NCI-H2081 (cell line): ENCODE measurements at places on chromosomes 4 and X.

- no peak for DNase-seq
These were observed 1.8 kb downstream of the USP11 start for GRCh38 chrX:47234583-47234982.

DNA sequence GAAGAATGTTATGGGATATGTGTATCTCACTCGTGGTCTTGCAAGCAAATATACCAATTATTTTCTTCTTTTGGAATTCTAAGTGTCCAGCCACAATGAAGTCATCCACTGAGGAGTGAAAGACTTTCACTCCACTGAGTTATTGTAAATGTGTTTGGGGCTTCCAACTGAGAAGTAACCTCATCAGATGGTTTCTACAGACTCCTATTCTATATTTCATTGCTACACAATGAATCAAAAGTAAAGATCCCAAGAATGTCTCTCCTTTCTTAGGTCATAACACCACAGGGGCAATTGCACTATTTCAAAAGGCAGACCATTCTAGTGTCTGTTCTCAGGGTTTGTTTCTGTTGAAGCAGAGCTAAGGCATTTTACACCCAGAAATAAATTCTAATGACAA, 12.3 kb upstream of the VCX2 start:
- DNase-seq, result no peak

GRCh38 chrX:71626576-71626975, 8.3 kb upstream of the CXCR3 start:
- DNase-seq, result no peak

- DNase-seq, result no peak
These were observed 19.1 kb upstream of the CXCL11 start for GRCh38 chr4:76055016-76055415.

GRCh38 chr4:7058792-7059191, 9.1 kb downstream of the GRPEL1 start:
- no peak for DNase-seq

- no peak for DNase-seq
These were observed 179.1 kb downstream of the GC start for GRCh38 chr4:71604785-71605184.

GRCh38 chr4:130026185-130026584, 930.2 kb downstream of the C4orf33 start:
- DNase-seq, result peak; percentile 86

- DNase-seq, result no peak
These were observed 60.1 kb downstream of the SEPTIN11 start for GRCh38 chr4:77009511-77010115.

DNA sequence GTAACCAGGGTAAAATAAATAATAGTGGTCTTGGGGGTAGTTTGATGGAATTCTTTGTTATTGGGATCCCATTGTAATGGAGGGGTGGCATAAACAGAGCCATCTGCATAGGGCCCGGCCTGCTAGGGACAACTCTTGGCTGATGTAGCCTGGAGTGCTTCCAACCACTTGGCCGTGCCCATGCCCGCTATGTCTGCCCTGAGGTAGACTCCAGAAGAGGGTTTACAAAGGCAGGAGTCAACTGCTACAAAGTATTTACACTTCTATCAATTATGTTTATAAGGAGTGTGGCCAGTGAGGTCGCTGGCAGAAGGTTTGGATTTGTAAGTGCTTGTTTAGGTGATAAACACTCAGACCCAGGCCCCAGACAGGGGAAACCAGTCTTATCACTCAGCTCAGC, 8.1 kb downstream of the RASL11B start:
- no peak for DNase-seq

DNA sequence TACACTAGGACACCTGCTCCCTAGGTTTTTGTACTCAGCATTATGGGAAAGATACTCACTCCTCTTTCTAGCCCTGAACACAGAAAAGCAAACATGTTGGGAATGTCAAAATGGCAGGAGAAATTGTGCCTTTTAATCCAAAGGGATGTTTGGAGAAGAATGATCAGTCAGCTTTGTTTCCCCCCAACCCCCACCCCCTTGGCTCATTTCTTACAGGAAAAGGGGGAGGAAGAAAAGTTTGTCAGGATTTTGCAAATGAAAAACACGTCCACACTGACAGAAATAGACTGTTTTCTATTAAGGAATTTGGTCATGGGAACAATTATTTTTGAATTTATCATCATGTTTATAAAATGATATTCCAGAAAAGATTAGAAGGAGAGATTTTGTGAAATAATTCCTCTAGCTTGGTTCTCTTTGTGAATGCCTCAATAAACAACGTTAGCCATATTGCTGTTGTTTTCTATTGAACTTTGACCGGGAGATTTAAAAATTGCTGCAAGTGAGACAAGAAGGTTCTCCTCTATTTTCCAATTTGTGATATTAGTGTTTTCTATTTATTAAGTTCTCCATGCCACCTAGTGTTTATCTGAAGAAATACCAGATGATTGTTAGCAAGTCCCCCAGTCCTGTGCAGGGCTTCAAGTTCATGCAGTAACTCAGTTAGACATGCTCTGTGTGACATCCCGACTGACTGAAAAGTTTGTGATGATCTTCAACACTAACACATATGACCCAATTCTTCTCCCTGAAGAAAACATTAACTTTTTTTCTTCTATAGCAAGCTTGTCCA, 31.3 kb upstream of the TFDP3 start:
- no peak for DNase-seq

- DNase-seq, result no peak
These were observed 47.3 kb downstream of the STIM2 start for GRCh38 chr4:26907731-26908599.

GRCh38 chrX:23888887-23889501, 18.7 kb downstream of the APOO start:
- no peak for DNase-seq

DNA sequence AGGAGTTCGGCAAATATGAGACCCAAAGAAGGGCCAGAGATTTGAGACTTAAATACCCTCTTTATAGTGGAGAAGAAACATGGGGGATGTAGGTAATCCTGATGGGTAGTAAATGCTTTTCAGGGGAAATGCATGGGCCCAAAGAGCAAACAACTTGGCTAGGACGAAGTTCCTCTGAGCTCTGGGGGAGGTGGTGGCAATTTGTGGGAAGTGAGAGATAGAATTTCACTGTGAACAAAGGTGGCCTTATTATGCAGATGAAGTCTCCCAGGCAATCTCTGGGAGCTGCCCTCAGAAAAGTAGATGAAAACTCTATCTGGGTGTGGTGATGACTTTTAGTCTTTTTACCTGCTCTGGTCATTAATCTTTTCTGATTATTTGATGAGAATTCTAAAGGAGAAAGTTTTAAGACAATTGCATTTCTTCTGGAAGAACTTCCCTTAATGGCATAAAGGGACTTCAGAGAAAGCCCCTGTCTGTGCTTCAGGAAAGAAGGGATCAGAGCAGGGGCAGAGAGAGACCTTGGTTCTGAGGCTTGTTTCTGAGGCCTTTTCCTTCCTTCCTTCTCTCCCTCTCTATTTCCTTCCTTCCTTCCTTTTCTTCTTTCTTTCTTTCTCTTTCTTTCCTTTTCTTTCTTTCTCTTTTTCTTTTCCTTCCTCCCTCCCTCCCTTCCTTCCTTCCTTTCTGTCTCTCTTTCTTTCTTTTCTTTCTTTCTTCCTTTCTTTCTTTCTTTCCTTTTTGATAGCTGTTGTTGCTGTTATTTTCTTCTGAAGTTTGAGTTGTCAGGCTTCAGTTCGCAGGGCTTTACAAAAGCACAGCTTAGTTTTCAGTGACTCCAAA, 37.5 kb upstream of the MAOA start:
- DNase-seq, result no peak

GRCh38 chr4:11700751-11701226, 272.1 kb upstream of the HS3ST1 start:
- DNase-seq, result no peak

GRCh38 chr4:189177130-189177529, 763.5 kb upstream of the FRG1 start:
- DNase-seq, result no peak

DNA sequence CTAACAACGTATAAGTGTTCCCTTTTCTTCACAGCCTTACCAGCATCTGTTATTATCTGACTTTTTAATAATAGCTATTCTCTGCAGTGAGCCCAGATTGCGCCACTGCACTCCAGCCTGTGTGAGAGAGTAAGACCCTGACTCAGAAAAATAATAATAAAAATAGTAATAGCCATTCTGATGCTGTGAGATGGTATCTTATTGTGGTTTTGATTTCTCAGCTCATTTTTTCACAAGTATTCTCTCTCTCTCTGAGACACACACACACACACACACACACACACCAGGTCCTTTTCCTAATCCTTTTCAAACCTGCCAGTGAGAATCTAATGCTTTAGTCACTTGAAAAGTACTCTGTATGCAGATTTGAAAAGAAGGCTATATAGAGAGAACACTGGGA, 89.8 kb downstream of the CHIC2 start:
- DNase-seq, result no peak

DNA sequence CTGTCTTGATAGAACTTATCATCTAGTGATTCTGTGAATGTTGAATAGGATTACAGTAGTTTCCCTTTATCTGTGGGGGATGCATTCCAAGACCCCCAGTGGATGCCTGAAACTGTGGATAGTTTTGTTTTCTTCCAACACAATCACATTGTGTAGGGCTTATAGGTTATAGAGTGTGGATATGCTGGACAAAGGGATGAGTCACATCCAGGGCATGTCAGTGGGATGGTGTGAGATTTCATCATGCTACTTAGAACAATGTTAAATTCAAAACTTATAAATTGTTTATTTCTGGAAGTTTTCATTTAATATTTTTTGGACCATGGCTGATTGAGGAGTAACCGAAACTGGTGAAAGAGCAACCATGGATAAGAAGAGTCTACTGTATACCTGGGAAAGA, 432.3 kb upstream of the ATOH1 start:
- no peak for DNase-seq

- no peak for DNase-seq
These were observed 72.1 kb downstream of the BANK1 start for GRCh38 chr4:101862595-101862994.

GRCh38 chrX:57817302-57817701, 93.0 kb downstream of the ZXDA start:
- DNase-seq, result no peak

GRCh38 chr4:2910409-2910808, 52.8 kb downstream of the NOP14 start:
- no peak for DNase-seq

DNA sequence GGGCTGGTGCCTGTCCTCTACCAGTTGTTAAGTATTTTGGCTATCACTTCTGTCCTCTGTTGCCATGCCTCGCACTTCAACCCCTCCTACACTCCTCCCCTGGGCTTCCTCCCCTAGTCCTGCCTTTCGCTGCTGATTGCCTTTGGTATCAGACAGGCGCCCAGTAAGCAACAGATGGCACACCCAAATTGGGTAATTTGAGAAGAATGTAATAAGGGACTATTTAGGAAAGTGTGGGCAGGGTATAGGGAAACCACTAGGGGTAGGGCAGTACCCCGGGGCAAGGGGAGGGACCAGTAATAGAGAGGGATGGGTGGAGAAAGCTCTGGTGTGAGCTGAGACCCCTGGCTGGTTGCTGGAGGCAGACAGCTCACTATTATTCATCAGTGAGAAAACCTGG, 172.7 kb upstream of the USP9X start:
- DNase-seq, result no peak

DNA sequence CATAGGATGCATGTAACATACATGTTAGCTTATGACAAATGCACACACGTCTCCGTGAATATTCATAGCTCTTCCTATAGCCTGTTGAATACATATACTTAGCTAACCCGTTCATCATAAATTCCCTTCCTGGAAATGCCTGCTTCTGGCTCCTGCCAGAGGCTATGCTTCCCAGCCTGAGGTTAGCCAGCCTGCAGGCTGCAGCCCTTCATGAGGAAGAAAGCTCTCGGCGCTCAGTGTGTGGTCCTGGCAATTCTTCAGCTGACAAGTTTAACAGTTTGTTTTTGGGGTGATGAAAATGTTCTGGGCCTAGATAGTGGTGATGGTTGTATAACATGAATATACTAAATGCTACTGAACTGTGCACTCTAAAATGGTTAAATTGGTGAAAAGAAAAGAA, 48.8 kb upstream of the MAN2B2 start:
- no peak for DNase-seq

DNA sequence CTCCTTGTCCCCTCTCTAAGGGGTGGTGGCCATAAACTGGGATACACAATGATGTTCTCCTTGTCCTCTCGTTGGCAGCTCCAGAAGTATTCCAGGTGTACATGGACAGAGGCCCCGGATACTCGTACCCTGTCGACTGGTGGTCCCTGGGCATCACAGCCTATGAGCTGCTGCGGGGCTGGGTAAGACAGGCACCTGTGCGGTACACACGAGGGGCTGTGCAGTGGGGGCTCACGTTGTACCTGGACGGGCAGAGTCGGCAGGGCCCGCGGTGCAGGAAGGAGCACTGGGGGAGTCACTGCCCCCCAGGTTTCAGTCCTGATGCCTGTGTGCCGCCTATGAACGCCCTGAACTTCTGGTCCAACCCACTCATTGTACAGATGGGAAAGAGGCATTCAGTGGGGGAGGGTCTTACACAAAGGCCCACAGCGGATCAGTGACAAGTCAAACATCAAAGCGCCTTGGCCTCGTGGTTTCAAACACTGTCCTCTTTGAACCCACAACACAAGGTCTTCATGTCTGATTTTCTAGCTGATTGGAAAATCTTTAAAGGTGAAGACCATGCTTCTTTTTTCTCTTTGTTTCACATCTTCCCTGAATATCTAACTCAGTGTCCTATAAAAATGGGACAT, 261.6 kb downstream of the EVC2 start:
- DNase-seq, result no peak

DNA sequence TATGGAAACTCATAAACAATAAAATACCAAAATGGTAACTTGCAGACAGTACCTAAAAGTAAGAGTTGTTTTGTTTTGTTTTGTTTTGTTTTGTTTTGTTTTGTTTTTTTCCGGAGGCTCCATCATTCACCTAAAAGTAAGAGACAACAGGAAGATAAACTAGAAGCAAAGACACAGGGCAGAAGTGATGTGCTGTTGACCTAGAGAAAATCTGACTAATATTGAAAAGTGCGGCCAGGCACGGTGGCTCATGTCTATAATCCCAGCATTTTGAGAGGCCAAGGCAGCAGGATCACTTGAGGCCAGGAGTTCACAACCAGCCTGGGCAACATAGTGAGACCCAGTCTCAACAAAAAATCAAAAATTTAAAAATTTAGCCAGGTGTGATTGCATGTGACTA, 5.6 kb upstream of the CENPC start:
- DNase-seq, result no peak

GRCh38 chr4:78529569-78530209, 21.9 kb upstream of the ANXA3 start:
- DNase-seq, result no peak

GRCh38 chr4:145773581-145774234, 93.8 kb downstream of the C4orf51 start:
- no peak for DNase-seq

GRCh38 chrX:46703980-46704379, 54.9 kb downstream of the SLC9A7 start:
- no peak for DNase-seq

GRCh38 chr4:187782286-187782824, 213.2 kb upstream of the ZFP42 start:
- no peak for DNase-seq

DNA sequence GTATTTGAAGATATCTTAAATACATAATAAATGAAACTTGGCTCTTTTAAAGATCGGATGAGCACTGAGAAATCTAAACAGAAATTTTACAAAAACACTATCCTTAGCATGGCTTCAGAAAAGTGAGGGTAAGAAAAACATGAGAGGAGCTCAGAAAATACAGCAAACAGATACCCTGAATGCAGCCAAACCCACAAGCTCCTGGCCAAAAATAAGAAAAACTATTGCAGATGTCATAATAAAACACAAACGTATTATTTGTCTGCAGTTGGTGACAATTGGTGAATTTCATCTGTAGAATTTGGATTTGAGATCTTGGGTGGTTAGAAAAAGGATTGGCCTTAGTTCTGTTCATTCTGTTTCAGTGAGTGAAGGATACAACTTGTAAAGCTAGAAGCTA, 603.9 kb downstream of the INPP4B start:
- no peak for DNase-seq
